ENCODE measurements at places on chromosomes 7 and 10.

- no peak for DNase-seq
Observed at GRCh38 chr10:112801748-112802147, 148.3 kb upstream of the TCF7L2 start.

GRCh38 chr10:115706488-115707076 lies 566.4 kb downstream of the GFRA1 start:
- DNase-seq = no peak

- no peak for DNase-seq
Observed at GRCh38 chr7:27108390-27109127, 6.1 kb upstream of the HOXA2 start.

- no peak for DNase-seq
Observed at GRCh38 chr7:81416659-81417058, 353.2 kb downstream of the HGF start.

DNA sequence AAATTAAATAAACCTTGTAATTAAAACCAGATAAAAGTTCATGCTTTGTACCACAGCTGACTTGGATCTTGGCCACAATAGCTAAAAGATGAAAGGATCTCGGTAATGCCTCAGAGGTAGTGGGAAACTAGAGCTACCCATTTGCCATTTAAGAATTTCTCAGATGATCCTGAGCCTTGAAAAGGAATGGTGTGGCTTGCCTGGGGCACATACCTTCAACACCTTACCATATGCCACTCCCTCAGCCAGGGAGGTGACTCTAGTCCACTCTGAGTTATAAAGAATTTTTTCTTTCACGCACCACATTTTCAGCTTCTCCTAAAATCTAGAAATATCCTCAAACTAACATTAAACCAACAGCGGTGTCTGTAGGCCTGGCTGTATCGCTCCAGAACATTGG lies 516.3 kb upstream of the TEX47 start:
- no peak for DNase-seq

- DNase-seq = no peak
Observed at GRCh38 chr7:28328822-28329660, 83.3 kb upstream of the CREB5 start.

DNA sequence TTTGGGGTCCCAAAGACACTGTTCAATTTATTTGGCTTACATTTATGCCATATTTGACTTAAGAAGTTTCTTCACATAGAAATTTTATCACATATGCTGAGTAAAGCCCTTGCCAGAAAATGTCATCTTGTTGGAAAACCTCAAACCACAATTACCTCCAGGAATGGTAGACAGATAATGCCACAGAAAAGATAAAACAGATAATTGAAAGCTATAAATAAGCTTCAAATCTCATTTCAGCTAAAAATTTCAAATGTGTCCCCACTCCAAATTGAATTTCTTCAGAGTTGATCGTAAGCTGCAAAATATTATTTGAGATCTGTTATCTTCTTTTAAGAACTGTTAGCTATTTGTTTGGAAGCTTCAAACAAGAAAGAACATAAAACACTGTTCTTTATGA lies 176.4 kb upstream of the PTN start:
- DNase-seq = no peak

GRCh38 chr10:11663763-11664555 lies 52.5 kb upstream of the USP6NL start:
- no peak for DNase-seq

DNA sequence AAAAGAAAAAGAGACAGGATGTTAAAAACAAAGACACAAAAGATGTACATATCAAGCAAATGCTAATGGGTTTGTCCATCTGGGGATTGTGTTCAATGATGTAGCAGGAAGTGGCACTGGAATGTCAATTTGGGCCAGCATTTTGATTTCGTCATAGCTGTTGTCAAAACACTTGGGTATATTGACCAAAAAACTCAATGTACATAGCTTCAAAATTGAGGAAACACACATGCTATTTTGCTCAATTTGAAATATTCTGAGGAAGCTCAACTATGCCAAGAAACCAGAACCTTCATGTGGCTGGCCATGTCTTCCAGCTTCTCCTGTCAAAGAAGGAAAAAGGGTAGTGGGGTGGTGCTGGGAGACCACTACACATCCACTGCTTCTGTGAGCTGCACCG lies 212.7 kb upstream of the GHITM start:
- no peak for DNase-seq

DNA sequence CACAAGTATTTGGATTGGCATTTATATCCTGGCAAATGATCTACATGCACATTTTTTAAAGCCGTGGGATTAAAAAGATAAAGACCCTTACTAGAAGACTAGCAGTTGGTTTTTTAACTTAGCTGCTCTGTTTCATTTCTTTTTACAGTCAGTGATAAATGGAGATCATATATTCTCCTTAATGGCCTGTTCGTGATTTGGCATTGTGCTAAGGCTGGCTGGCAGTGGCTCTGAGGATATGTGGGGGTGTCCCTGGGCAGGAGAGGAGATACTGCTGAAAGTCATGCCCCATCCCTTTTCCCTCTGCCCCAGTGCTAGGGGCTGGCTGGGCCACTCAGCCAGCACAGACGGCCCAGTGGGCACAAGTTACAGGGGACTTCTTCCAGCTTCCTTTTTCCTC lies 341.7 kb downstream of the PRPF18 start:
- DNase-seq = no peak

DNA sequence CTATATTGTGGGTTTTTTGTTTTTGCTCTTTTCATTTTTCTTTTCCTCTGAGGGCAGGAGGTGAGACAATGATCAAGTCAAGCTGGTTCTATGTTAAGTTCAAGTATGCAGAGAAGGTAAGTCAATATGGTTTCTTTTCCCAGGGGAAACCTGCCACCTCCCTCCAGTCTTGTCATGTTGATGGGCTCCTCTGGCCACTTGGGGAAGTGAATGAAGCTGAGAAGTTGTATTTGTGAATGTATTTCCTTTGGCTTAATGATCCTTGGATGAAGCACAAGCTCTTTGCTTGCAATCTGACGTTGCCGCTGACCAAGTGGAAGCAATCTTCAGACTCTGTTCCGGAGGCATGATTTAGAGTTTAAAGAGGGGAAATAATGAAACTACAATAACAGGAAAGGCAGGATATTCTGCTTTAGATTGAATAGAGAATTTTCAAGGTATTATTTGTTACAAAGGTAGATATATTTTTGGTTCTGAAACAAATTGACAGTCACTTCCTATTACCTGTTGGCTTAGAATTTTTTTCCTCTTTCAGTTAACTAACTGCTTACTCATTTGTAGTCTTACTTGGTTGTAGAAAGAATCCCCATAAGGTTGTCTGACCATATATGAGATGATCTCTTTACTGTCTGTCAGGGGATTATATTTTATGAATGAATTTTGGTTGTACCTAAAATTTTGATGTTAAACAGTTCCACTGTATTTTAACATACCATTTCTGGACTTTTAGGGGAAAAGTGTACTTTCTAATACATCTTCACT lies 369.6 kb downstream of the AUTS2 start:
- no peak for DNase-seq

DNA sequence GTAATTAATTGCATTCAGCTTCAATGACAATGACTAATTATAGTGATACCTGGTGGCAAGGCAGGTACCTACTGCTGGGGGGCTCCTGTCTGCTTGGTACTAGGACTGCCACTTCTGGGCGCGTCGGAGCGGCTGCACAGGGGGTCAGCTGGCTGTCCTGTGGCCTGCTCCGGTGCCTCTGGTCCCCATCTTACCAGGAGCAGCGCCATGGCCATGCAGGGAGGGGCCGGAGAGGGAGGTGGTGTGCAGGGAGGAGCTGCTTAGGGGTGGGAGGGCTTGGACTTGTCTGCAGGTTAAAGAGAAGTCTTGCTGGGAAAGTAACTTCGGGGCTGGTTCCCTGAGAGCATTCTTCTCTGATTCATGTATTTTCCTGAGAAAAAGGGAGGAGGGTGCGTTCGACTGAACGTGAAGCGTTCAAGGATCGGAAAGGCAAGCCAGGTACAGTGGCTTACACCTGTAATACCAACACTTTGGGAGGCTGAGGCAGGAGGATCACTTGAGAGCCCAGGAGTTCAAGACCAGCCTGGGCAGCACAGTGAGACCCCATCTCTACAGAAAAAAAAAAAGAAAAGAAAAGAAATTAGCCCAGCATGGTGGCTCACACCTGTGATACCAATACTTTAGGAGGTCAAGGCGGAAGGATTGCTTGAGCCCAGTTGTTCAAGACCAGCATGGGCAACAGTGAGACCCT lies 15.4 kb downstream of the CUX1 start:
- no peak for DNase-seq

- DNase-seq = no peak
Observed at GRCh38 chr7:38223306-38223705, 45.3 kb downstream of the STARD3NL start.

DNA sequence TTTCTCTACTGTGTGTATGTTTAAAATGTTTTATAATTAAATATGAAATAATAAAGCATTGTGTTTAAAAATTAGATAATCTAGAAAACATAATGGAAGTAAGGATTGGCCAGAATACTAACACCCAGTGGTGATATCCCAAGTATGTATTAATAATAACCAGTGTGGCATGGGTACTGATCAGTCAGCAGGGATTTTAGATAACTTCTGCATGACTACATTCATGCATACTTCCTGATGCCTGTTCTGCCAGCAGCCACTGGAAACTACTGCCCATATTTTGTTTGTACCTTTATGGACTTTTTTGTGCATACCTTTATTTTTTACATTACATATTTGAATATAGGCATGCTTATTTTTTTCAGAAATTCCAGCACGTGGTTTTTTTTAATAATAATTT lies 156.6 kb upstream of the TMEM196 start:
- no peak for DNase-seq

DNA sequence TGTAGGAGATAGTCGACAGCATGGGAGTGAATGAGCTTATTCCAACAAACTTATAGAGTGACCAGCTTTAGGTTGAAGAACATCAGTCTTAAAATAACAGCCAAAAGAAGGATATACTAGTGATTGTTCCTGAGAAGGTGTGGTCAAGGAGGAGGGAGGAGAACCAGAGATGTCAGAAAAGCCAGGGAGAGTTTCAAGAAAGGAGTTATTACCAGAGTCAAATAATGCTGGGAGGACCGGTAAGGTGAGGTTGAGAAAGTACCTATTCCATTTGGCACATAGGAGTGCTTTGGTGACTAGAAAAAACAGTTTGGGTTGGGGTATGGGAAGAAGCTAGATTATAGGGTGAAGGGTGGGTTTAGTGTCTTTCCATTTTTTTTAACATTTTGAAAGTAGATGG lies 5.8 kb downstream of the PTPN12 start:
- DNase-seq = no peak

DNA sequence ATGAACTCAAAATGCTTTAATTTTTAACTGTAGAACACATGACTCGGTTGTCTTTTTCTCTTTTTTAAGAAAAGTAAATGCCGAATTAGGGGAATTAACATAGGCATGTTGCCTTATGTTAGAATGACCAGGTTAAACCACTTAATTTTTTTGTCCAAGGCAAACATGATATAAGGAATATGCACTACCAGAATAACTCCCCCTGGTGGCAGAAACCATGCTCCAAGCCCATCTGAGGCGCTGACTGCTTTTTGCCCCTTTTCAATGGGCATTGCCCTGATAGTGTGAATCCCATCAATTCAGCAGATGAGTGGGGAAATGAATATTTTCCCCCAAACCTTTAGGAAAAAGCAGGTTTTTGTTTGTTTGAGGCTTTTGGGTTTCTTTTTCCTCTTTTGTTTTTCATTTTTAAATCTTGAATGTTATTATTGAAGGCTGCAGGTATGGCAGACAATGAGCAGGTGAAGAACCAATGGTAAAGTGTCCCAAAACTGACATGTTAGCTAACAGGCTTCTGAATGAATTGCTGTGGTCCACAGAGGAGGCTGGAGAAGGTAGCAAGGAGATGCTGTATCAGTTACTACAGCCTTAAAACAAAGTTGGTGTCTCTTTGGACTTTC lies 284.3 kb downstream of the SORCS3 start:
- no peak for DNase-seq

- no peak for DNase-seq
Observed at GRCh38 chr7:66353547-66353946, 148.4 kb downstream of the TPST1 start.

DNA sequence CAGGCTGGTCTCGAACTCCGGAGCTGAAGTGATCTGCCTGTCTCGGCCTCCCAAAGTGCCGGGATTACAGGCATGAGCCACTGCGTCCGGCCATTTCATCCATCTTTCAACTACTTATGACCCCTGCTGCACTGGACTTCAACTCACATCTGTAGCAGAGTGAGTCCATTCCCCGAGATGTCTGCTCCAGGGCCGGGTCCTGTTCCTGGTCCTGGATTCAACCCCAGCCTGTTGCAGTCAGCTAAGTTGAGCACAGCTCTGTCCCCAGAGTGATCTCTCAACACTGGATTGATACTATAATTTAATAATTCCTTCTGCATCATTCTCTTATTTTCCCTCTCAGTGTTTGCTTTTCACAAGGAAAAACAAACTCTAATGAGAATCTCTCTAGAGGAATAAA lies 25.8 kb downstream of the PRTFDC1 start:
- DNase-seq = no peak

DNA sequence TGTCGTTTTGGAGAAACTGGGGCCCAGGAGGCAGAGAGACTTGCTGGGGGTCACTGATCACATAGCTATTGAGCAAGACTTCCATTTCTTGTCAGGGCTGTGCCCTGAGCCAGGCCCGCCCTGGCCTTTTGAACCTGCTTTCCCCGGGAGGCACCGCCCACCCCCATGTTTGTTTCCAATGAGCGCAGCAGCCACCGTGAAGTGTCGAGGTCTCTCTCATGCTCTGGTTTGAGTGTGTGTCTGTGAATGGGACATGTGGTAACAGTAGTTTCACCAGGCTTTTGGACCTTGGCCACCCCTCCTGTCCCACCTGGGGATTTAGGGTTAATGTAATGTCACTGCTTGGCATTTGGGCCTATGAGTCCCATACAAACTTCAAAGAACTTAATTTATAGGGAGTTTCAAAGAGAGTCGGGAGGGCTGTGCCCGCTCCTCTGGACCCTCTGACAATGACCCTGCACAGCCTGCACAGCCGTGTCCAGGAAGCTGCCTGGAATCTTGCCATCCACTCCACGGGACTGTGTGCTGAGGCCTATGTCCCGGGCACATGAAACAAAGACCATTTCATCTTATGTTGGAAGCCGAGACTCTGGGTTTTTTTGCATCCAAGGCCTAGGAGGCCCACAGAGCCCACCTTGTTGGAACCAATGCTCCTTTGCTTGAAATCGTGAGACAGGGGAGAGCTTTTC lies 6.3 kb downstream of the PRF1 start:
- DNase-seq = no peak

GRCh38 chr7:155038335-155038734 lies 31.8 kb upstream of the HTR5A start:
- no peak for DNase-seq

DNA sequence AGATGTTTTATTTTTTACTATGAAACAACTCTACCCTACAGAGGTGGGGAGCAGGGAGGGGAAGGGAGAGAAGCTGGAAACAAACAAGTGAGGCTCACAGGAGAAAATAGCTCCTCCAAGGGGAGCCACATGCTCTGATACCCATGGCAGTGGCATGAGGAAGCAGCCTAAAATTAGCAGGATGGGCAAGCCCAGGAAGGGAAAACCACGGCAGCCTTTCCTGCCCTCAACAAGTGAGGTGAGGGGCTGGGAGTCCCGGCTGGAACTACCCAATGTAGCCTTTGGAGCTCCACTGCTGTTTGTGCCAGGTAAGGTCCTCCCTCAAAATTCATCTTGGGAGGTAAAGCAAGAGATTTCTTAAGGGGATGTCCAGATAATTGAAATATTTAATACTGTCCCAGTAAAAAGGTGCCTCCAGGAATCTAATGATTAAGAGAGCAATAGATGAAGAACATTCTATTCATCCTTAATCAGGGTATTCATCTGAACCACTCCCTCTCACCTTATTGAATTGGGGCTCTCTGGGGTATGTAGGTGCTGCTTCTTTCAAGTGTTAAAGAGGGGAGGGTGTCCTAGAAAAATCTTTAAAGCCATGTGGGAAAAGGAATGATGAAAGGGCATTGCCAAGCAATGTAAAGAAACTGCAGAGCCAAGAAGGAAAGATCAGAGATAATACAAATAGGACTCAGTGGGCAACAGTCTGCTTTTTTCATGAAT lies 12.8 kb upstream of the HERC4 start:
- DNase-seq = no peak

All from activated T-cell treated with anti-CD3 and anti-CD28 coated beads for 4 hours (primary cell).